Stimulated activated CD8-positive, alpha-beta memory T cell treated with anti-CD3 and anti-CD28 coated beads, Interleukin-15, amount 100 ng/mL, for 48 hours (primary cell): ENCODE measurements at places on chromosomes 13 and 19.

DNA sequence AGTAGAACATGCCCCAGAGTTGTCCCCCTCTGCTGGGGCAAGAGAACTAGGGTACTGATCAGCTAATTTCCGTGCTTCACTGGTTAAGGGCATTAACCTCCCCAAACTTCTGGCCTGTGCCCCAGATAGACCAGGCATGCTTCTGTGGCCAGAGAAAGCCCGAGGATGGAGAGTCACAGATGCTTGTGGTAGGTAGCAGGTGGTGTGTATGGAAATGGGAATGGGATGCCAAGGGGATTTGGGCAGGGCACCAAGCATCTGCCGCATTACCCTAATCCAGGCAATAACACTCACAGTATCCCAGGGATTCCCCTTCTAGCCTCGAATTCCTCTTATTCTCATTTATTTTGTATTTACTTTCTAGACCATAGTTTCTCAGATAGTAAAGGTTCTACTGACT is 124.8 kb upstream of the KLF12 start:
- DNase-seq: no peak

DNA sequence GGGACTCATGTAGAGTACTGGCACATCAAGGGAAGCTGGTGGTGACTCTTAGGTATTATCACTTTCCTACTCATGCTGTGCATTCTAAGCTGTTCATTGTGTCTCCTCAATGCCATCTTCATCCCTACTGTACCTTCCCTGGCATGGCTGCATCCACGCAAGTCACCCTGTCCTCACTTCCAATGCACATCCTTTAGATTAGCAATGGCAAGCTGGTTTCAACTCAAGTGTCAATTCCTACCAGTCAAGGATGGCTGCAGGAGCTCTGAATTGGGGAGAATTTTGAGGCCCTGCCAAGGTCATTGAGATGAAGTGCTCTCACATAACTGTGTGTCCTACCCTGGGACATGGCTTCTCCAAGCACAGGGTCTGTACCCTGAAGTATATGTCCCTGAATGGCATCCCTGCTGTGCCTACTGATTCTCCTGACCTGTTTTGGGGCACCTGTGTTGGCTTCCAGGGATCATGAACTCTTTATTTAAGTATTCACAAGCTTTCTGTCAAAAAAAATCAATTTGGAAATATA is 24.6 kb downstream of the COL4A1 start:
- no peak for DNase-seq

DNA sequence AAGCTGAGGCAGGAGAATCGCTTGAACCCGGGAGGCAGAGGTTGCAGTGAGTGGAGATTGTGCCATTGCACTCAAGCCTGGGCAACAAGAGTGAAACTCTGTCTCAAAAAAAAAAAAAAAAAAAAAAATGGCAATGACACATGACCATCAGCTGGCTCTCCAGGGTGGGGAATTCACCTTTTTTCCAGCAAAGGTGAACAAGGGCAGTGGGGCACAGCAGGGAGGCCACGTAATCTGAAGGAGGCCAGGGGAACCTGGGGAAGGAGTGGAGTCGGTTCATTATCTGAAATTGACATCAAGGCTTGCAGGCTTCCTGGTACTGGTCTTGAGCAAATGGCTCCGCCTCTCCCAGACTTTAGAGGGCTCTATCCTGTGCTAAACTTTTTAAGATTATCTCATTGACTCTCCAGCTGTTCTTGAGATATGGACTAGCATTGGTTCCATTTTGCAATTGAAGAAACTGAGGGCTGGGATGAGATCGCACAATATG is 28.1 kb downstream of the KEAP1 start:
- no peak for DNase-seq

GRCh38 chr19:1247748-1248138 is 640 bp upstream of the MIDN start:
- no peak for DNase-seq

DNA sequence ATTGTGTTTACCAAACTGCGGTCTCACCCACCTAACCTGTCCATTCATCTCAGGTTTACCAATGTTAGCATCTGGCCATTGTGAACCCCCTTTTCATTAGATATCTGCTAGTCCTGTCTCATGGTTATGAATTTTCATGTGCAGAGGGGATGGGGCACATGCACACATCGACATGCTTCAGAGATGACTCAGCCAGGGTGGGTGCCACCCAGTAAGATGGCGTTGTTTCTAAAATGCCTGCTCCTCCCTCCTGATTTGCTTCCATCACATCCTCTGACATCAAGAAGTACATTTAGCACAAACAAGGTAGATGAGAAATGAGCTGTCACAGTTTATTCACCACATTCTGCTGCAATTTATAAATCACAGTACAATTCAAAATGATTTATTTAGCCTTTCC is 51.3 kb downstream of the GPALPP1 start:
- no peak for DNase-seq
